CD4-positive, alpha-beta T cell treated with Interleukin-12 subunit alpha and Interleukin-12 subunit beta, for 1 hour (primary cell): ENCODE measurements at places on chromosomes 12 and 14.

- DNase-seq, result no peak
Measured at GRCh38 chr12:91565246-91565645, 382.6 kb upstream of the DCN start.

DNA sequence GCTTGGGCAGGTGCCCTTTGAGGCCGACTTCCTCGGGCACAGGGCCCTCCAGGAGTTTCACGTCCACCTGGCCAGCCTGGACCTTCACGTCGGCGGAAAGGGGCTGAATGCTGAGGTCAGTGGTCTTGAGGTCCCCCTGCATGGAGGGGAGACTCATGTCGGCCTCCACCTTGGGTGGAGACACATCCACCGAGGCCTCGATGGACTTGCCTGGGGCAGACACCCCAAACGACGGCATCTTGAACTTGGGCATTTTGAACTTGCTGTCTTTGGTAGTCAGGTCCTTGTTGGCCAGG lies 24.0 kb downstream of the PLD4 start:
- no peak for DNase-seq

GRCh38 chr14:98961191-98961590 lies 310.8 kb downstream of the BCL11B start:
- no peak for DNase-seq

GRCh38 chr14:55077170-55078151 lies 26.0 kb downstream of the MAPK1IP1L start:
- no peak for DNase-seq

GRCh38 chr12:130081117-130081805 lies 81.0 kb upstream of the FZD10 start:
- no peak for DNase-seq

DNA sequence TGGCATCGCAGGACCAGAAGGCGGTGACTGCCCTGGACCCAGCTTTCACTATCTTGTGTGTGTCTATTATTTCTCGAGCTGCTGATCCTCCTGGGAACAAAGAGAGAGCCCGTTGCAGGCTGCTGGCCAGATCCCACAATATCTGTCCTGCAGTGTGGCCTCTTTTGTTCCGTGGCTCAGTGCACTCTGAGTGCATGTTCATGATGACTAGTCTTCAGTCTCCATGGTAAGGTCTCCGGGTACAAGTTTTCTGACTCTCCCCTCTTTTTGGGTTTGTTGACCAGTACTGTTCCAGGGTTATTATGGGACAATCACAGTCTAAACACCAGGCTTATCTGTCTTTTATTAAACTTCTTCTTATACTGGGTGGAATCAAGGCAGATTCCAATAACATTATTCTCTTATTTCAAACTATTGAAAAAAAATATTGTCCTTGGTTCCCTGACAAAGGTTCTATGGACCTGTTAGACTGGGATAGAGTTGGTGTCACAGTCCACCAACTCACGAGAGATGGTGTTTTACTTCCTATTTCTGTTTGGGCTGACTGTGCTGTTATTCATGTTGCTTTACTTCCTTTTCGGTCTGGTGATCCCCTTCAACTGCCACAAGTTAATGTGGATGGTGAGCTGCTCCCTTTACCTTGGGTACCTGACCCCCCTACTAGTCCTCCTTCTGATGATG lies 192.9 kb upstream of the ALG10B start:
- DNase-seq, result no peak

- DNase-seq, result no peak
Measured at GRCh38 chr12:117395766-117396165, 34.3 kb upstream of the NOS1 start.

- no peak for DNase-seq
Measured at GRCh38 chr12:78470354-78471195, 394.0 kb upstream of the SYT1 start.

DNA sequence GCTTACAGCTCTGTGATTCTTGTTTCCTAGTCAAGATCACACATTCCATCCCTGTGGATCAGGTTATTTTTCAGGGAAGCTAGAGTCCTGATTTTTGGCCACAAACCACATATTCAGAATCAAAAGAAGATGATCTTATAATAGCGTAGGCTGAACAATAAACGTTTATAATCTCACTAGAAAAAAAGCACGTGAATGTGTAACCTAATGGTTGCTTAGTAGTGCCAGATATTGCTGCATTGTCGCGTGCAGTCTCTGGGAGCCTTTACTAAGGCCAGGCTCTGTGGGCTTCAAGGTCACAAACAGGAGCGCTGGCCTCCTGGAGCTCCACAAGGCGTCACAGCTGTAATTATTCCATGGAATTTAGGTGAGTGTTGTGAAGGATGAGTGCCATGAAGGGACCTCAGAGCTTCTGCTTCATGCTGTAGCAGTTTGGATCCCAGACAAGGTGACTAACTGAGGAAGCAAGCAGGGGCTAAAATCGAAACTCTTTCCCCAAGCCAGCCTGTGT lies 17.4 kb downstream of the CDKN1B start:
- no peak for DNase-seq

GRCh38 chr14:64801800-64802199 lies 77.9 kb downstream of the SPTB start:
- DNase-seq, result no peak

DNA sequence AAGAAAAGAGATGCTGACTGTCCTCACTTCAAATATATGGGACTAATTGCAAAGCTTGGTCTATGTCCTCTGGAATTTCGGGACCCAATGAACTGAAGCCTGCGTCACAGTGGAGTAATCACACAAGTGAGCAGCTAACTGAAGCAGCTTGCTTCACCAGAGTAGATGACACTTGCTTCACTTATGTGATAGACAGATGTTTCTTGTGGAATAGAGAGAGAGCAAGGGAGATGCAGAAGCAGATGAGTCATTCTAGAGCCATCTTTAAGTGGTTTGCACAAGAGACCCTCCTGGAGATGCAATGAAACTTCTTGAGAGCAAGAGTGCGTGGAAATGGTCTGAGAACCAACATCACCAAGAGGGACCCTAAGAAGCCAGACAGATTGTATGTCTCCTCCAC lies 1537.1 kb upstream of the FLRT2 start:
- no peak for DNase-seq

DNA sequence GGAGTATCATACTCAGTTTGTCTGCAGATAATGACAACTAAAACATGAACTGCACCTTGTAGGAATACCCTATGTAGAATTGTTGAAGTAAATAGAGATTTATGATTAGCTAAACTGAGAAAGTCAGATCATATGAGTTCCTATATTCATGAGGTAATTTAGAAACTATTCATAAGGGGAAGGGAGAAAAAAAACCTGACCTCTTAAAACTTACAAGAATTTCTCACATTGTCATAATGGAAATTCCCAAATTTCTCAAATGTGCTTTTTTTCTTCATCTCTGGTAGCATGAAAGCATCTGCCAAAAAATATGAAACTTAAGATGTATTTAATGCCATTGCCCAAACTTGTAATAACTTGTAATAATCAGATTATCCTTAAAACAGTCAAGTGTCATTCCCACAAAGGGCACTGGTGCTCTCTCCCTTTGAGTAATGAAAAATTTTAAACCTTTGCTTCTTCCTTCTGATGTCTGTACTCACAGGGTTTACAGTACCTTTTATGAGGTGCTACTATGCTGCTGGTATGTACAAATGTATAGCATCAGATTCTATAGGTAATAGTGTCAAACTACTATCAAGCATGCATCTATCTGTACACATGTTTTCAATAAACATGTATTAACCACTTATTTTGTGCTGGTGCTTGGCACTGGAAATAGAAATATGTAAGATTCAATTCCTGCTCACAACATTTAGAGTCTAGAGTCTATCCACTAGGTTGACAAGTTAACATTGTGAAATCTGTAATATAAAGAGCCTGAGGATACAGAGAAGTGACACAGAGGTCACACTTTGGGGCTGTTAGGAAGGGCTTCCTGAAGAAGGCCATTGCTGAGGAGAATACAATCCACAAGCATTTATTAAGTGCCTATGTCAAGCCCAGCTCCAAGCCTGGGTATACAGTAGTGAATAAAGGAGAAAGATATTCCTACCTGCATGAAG lies 17.4 kb upstream of the DRAM1 start:
- no peak for DNase-seq

DNA sequence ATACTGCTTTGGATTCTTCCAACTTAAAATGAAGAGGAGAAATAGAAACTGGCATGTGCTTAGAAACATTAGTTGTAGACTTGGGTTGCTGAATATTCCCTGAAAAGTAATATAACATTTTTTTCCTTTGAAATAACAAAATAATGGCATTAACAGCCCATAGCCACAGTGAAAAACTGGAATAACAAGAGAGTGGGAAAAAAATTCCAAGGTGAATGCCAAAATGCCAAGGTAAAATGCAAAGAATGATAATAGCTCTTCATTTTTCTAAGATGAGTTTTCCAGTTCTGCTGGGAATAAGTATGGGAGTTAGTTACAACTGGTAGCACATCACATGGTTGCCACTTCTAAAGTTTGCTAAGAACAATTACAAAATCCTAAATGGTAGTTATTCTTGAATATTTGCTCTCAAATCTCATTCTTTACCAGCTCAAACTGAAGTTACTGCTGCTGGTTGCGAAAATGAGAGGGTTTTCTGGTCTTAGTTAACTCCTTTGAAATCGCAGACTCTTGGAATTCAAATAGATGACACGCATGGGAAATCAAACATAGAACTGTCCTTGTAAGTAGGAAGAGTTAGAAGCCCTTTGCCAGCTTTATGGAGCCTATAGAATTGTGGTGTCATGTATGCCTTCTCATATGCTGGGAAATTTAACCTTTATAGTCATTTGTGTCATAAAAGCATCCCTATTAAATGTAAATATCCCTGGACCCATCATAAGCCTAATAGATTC lies 165.0 kb upstream of the DCN start:
- DNase-seq, result no peak

GRCh38 chr14:74605531-74606223 lies 6.4 kb downstream of the LTBP2 start:
- DNase-seq, result no peak

GRCh38 chr12:27142101-27142721 lies 59.8 kb upstream of the C12orf71 start:
- peak; percentile 55 for DNase-seq

- no peak for DNase-seq
Measured at GRCh38 chr12:52209321-52209720, 17.5 kb upstream of the KRT80 start.

GRCh38 chr12:64983771-64984278 lies 137.3 kb downstream of the WIF1 start:
- no peak for DNase-seq

GRCh38 chr14:105107351-105107750 lies 42.1 kb upstream of the GPR132 start:
- no peak for DNase-seq

DNA sequence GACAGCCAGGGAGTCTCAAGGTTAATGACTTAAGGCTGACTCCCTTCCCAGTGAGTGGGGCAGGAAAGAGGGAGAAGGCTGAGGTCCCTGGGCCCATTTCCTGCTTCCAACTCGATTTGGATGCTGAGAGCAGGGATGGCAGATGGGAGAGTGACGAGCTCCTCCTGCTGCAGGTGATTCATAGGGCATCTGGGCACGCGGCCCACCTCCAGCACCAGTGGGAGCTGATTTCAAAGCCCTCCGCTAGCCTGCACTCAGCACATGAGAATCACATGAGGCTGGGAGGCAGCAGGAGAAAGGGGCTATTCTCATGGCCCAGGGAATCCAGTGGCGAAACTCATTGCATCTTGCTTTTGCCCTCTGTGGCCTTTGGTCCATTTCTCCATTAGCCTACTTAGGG lies 90.8 kb downstream of the SSPN start:
- DNase-seq, result no peak

DNA sequence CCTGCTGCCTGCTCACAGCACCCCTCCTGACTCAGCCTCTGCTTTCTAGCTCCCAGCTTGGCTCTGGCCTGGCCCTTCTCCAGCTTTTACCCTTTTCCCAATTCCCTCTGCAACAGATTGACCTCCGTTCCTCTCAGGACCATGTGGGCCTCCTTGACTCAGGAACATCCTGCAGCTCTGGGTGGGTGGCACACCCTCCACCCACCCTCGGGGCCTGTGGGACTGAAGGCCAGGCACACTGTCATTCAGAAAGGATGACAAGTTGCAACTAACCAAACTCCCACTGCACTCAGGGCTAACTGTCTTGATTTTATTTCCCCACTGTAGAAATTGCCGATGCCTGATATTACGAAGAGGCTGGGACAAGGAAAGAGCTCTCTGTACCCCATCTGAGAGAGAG lies 59.4 kb downstream of the HELB start:
- no peak for DNase-seq

GRCh38 chr12:108573317-108573716 lies 10.9 kb downstream of the ISCU start:
- no peak for DNase-seq

DNA sequence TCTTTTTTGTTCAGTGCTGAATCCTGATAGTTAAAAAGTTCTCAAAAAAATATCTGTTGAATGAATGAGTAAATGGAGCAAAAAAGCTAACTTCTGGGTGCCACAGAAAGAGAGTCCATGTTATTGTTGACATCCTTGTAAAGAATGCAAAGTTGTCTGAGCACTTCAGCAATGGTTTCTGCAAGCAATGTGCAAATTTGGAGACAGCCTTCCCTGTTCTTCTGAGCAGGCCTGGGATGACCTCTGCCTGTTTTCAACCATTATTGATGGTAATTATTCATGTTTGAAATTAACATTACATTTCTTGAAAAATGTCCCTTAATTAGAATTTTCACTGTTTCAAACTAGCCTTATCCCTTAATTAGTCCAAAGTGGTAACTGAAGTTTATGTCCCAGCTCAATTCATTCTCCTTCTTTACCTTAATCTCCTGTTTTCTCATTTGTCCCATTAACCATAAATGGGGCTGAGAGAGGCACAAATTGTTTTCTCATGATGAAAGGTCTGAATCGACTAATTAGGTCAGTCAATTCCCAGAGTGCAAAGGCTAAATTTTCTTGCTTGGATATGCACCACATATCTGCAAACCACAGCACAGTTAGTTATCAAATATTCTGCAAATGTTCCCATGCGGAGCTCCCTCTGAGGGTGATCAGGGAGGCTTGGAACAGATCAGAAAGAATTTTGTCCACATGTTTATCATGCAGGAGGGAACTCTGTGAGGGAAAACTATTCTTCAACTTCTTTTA lies 139.4 kb upstream of the KRR1 start:
- DNase-seq, result no peak

GRCh38 chr12:106903241-106903945 lies 52.3 kb upstream of the TMEM263 start:
- peak; percentile 79 for DNase-seq

DNA sequence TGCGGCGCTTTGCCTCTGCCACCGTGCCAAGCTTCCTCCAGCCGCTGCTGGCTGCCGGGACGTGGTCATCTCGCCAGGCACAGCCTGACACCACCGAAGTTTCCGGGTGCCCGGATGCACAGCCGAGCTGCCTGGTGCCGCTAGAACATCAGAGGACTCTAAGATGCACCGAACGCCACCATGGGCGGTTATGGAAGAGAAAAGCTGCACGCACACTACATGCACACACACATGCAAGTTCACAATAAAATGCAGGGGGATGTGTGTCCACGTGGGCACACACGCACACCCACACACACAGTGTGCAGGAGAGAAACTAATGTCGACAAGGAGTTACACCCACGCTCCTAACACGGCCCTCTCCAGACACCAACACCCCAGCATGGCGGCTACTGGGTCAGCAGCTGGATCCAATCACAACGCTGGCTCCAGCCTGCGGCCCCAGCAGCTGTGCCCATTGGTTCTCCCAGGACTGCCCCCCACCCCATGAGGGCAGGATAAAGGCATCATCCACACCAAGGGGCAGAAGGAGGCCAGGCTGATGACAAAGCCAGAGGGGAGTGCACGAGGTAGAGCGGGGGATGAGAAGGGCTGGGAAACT lies 82.7 kb downstream of the BCL11B start:
- peak; percentile 56 for DNase-seq
